ENCODE measurements at places on chromosomes 13 and 19.
A peak's percentile ranks its signal among the peaks of the same experiment; 100 is the strongest.

DNA sequence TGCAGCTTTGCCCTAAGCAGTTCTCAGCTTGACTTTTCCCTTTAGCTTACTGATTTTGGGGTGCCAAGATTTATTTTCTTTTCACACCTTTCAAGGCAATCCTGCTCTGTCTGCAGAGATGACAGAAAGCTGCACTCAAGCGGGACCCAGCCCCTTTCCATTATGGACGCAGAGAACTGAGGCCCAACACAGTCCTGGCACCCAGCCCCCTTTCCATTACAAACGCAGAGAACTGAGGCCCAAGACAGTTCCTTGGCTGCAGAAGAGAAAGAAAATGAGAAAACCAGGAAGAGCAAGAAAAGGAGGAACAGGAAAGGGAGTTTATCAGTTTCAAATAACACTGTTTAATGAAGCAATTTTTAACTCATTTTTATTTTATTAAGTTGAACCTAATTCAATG, 36.8 kb upstream of the ATP11A start:
- DNase-seq, result no peak

DNA sequence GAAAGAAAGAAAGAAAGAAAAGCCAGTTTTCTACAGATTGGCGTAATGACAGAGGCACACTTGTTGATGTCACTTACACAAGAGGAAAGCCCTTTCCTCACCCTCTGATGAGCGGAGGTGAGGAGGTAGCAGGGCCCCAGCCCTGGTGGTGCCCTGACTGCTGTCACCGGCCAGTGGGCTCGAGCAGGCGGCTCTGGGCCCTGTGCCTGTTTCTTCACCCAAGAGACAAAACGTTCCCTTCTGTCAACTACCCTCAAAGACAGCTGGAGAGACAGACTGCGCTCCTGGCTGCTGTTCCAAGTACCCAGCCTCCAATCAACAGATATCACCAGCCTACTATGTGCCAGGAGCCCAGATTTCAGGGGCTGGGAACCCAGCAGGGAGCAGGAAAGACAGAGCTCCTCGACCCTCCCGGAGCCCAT, 10.1 kb downstream of the EPS15L1 start:
- DNase-seq, result no peak

DNA sequence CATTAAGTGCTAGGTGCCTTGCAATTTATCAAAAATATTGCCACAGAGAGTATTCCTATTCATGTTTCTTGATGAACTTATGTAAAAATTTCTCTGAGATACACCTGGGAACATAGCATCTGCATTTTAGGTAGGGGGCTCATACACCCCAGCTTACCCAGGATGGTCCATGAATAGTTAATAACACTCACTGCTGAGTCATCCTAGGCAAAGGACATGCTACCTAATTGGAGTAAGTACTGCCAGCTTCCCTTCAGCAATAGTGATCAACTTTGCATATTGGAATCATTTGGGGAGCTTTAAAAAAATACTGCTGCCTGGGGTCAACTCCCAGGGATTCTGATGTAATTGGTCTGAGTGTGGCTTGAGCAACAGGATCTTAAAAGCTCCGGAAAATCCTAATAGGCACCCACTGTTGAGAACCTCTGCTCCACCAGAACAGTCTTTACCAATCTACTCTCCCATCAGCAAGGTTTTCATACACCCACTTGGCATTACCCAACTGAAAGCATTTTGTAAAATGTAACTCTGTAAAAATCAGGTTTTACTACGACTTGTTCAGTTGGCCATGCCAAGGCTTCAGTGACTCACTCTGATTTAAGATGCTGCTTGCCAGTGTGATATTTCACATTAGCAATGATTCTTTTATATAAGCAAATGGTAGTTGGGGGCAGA, 67.2 kb upstream of the FNDC3A start:
- no peak for DNase-seq

GRCh38 chr19:50357178-50358100, 8.0 kb downstream of the NAPSA start:
- DNase-seq, result peak; percentile 88

- DNase-seq, result peak; percentile 57
Measured at GRCh38 chr19:2371656-2372055, 11.6 kb downstream of the TMPRSS9 start.

- DNase-seq, result no peak
Measured at GRCh38 chr19:46472592-46472991, 1.2 kb upstream of the PNMA8A start.

GRCh38 chr13:63938851-63939250, 2523.2 kb upstream of the PCDH20 start:
- DNase-seq, result no peak

DNA sequence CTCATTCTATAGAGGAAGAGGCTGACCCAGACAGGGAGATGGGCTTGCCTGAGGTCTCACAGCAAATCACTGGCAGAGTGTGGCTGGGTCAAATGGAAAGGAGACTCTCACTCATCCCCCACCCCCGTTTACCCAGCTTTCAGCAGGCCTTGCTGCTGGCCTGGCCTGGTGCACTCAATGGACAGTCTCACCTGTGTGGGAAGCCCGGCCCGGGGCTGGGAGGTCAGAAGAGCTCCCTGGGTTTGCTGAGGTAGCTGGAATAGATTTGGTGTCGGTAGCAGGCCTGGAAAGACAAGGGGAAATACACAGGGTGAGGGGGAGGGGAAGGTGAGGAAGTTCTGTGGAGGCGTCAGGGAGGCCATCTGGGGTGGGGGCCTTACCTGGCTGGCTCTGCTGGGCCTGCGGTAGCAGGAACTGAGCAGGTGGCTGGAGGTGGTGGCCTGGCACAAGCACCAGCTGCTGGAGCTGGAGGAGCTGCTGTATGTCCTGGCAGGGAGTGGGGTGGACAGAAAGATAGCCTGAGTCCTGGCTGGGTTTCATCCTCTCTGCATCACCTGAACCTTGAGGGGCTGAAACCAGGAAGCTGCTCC, 23.5 kb downstream of the ZNF574 start:
- DNase-seq, result no peak

- no peak for DNase-seq
Measured at GRCh38 chr13:24135674-24136300, 24.7 kb upstream of the SPATA13 start.

- no peak for DNase-seq
Measured at GRCh38 chr19:6744381-6745301, 5.2 kb downstream of the TRIP10 start.
